WERI-Rb-1 (cell line): ENCODE measurements at places on chromosomes 1 and 21.

GRCh38 chr1:168636200-168636599, 59.8 kb downstream of the XCL1 start:
- DNase-seq, result no peak

DNA sequence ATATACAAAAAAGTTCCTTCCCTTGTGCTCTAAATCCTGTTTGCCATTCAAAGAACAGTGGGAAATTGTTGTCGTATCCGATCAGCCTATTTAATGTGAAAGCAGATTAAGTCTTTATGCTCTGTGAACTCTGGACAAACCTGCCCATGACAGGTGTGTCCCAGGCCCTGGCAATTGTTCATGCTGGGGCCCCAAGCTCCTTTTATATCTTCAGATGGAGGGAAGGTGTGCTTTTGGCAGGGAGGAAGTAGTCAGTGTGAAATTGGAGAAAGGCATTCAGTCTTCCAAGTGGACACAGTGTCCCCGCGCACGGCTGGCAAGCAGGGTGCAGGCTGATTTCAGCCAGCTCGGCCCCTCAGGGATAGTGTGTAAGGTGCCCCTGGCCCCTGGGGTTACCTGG, 135.1 kb upstream of the F3 start:
- DNase-seq, result peak; percentile 38

DNA sequence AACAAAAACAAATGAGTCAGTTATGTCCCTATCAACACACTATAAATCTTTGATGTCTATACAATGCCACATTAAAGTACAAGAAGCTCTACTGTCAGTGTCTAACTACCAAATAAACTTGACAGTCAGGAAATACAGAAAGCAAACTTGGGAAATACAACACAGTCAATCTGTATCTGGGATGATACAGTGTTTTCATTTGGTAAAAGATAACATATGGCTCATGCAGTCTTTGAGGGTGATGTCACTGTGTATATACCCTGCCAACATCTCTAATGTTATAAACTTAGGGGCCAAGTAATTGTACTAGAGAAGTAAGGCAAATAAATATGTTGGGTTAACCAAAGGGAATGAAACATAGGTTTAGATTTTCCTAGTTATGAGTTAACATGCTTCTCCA, 552.5 kb upstream of the ADAMTS5 start:
- DNase-seq, result no peak

DNA sequence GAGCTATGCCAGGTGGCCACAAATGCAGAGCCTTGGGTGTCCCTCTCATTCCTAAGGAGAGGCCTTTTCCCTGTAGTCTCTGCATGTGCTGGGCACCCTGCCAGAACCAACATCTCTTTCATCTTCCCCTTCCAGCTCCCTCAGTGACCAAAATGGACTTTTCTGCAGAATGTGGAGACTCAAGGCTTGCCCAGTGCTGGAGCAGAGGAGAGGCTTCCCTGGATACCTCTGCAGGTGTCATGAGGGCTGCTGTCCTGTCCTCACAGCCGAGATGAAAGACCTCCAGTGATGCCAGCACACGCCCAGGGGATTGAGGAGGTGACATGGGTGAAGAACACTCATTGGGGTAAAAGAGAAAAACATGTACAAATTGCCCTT, 347.0 kb upstream of the AJAP1 start:
- DNase-seq, result no peak

DNA sequence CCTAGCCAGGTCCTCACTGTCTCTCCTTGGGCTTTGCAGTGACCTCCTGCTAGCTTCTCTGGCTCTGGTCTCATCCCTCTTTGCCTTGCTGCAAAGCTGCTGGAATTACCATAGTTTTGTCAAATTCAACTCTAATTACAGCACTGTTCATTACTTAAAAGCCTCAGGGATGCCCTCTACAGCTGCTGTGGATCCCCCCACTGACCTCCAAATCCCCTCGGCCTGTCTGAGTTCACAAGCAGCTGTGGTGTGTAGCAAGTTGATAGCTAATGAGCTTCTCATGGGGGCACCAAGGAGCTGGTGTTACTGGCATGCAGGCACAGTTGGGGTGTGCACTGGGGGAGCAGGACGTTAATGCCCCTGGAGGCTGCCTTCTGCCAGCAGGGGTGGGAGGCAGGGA, 24.8 kb downstream of the NIPAL3 start:
- peak; percentile 69 for DNase-seq

DNA sequence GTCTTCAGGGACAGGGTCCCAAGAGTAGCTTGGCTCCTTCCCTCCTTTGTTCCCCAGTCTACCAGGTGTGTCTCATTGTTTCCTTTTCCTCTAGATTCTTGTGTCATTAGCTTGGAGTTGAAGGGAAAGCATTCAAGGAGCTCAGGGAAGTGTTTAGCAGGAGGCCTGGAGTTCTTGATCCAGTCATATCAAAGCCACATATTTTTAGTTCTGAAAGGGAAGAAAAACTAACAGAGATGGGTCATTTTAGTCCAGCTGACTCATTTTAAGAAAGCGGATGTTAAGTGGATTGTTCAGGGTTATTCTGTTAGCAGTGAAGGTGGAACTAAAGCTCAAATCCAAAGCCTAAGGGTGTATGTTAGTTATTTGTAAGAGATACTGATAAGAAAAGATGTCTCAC, 721 bp downstream of the C1orf54 start:
- DNase-seq, result no peak

DNA sequence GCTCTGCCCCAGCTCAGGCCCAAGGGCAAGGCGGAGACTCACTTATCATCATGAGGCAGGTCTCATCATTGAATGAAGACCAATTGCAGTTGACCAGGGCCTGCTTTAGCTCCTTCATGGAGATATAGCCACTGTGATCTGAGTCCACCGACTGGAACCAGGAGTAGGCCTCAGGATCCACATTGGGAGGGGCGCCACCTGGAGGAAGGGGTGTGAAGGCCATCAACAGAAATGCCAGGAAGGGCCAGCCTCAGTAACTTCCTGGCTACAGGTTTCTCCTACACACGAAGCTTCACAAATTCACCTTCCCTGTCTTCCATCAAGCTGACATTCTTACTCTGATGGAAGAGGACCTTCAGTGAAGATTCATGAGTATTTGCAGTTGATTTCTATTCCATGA, 11.6 kb downstream of the PEF1 start:
- DNase-seq, result peak; percentile 65

- DNase-seq, result no peak
Observed at GRCh38 chr1:152167835-152168534, 9.0 kb upstream of the RPTN start.

- no peak for DNase-seq
Observed at GRCh38 chr1:154502066-154502743, at the start of the genes SHE and TDRD10. Gene SHE, minus strand, starts transcription at chr1:154502412. Its CDS starts 386 bp downstream, at chr1:154502026. Gene TDRD10, plus strand, starts transcription at chr1:154502219. Its CDS starts 4,685 bp downstream, at chr1:154506904.

GRCh38 chr1:65946376-65946775, 153.7 kb downstream of the PDE4B start:
- DNase-seq, result no peak

GRCh38 chr1:167500283-167500860, 18.0 kb downstream of the CD247 start:
- DNase-seq, result no peak

- no peak for DNase-seq
Observed at GRCh38 chr21:38263493-38263892, 6.7 kb downstream of the KCNJ15 start.

DNA sequence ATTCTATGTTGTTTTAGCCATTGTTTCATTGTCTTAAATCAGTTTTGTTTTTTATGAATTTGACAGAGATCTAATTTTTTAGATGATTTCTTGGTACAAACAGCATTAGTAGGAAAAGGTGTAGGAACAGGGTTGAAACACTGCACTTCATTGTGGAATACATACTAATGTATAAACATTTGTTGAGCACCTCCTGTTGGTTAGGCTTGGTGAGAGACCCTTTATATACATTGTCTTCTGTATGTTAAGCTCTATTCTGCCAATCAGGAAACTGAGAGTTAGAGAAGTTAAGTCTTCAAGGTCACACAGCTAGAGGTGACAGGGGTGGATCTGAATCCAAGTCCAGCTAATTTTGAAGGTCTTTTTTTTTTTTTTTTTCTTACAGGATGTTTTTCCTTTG, 192.7 kb downstream of the VPS13D start:
- DNase-seq, result no peak

DNA sequence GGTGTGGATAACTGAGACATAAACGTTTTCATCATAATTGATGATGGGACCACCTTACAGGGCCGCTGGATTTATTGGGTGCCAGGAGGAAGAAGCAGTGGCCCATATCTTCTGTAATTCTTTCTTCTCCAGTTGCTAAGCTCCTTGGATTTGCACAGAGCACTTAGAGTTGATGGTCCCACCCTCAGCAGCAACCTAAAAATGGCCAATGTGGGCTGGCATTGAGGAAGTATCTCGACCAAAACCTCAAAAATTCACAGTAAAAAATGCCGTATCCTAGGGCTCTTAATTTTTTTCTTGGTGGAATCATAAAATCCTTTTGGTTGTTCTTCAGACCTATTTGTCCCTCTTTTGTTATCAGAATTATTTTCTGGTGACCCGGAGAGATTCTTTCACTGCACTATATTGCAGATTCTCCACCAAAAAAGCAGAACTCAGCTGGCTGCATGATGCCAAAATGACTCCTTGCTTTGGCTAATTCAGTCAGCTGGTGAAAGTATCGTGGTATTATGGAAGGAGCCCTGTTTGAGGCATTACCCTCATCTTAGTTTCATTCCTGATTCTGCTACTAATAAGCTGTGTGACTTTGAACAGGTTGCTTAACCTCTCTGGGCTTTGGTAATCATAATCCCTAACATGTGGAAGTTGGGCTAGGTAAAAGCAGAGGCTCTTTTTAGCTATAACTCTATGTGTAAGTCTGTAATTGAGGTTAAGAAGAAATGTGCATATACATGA, 27.6 kb downstream of the KIRREL1 start:
- DNase-seq, result no peak

DNA sequence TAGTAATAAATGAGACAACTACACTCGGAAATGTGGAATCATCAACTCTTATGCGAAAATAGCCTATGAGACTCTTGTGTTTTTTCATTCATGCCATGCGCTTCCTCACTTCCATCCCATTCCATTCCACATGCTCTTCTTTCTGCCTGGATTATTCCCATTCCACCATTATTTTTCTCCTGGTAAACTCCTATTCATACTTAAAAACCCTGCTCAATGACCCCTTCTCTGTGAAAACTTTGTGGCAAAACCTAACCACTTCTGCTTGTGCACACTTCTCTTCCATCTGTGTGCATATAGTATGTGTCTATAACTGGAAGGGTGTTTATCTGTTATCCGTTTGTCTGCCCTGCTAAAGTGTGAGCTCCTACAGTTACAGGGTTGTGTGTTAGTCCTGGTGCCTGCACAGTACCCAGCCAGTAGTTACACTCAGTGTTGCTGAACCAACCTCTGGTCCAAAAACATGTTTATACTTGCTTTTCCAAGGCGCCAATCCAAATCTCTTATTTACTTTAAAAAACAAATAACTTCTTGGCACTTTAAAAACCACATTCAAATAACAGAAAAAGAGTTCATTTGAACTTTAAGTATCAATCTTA, 10.7 kb downstream of the EPHX1 start:
- no peak for DNase-seq

DNA sequence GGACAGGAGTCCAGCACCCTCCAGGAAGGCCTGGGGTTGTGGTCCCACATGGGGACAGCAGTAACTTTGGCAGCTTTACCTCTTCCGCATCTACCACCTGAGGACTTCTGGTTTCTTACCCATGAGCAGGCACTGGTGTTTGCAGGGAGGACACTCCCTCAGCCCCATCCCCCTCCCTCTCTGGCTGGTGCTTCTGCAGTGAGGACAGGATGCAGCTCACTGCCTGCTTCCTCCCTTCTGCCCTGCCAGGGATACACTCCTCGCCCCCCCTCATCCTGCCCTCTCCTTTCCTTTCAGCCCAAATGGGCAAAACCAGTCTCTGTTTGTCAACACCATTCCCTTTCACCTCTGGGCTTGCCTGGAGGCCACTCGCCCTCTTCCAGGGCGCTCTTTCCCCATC, 62.4 kb downstream of the KIRREL1 start:
- no peak for DNase-seq

- no peak for DNase-seq
Observed at GRCh38 chr1:172453153-172453545, 9.3 kb upstream of the PIGC start.

- no peak for DNase-seq
Observed at GRCh38 chr1:244231572-244232315, 180.7 kb downstream of the ZBTB18 start.

DNA sequence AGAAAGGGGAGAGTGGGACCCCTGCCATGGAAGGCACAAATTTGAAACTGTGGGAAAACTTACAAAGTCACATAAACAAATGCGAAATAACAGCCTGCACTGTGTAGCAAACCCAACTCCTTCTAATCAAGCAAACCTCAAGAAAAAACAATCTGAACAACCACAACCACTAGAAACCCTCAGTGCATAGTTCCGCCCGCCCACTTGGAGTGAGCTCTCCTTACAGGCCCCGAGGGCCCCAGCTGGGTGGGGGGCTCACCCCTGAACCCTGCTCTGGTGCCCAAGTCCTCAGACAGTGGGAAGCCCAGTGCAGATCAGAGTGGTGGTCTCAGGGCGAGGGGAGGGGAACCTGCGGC, 931 bp upstream of the MXRA8 start:
- no peak for DNase-seq

DNA sequence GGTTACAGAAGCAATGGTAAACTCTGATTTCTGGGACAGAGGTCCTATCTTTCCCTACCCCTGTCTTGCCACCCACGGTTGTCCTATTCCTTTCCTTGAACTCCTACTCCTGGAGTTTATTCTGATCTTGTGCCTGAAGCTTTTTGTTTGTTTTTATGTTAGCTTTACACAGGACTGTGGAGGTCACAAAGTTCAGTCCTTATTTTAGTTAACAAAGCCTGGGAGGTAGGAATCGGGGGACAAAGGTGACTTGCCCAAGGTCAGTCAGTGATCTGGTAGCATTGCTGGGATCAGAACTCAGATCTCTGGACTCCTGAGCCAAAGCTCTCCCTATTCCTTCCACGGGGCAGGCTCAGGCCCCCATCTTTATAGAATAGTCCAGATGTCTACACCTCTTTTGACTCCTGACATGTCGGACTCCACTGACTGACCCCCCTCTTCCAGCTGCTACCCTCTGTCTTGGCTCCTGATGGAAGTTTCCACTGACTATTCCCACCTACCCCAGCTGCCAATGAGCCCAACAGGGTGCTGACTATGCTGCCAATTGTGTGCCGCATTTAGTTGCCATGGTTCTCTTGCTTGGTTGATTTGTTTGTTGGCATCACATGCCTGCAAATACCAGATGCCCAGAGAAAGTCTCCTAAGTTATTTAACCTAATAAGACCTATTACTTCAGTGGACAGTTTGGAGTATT, 9.9 kb downstream of the F5 start:
- no peak for DNase-seq

- no peak for DNase-seq
Observed at GRCh38 chr1:39017266-39017665, 8.9 kb upstream of the NDUFS5 start.

DNA sequence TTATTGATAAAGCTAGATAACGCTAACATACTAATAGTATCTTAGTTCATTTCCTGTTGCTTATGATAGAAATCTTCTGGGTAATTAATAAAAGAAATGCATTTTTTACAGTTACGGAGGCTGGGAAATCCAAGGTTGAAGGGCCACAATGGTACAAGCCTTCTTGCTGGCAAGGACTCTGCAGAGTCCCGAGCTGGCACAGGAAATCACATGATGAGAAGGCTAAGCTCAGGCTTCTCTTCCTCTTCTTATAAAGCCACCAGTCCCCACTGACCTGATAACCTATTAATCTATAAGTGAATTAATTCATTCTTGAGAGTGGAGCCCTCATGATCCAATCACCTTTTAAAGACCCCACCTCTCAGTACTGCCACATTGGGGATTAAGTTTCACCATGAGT, 82.6 kb downstream of the GPR161 start:
- DNase-seq, result no peak

GRCh38 chr1:201906336-201906735, 17.6 kb downstream of the SHISA4 start:
- peak; percentile 24 for DNase-seq
